ENCODE measurements at places on chromosomes 3 and 15. TPM values are rescaled to one million over a fixed set of nuclear protein-coding genes. Genes with fewer than 3 reads are reported as not detected.

CNTN3 gene
- total RNA-seq, result not detected

SMAD6 gene
- total RNA-seq, result 0.29 TPM

IL17RB gene
- total RNA-seq, result 2.4 TPM

RFC4 gene
- total RNA-seq, result 114 TPM

VPS13C gene
- total RNA-seq, result 68.9 TPM

SLC9C1 gene
- not detected for total RNA-seq

SMARCC1 gene
- total RNA-seq, result 111 TPM

GOLGA6B gene
- total RNA-seq, result not detected

AADAC gene
- total RNA-seq, result not detected

LRRC49 gene
- not detected for total RNA-seq

KBTBD8 gene
- 19.2 TPM for total RNA-seq

DNASE1L3 gene
- total RNA-seq, result not detected

TMEM212 gene
- not detected for total RNA-seq

DNA sequence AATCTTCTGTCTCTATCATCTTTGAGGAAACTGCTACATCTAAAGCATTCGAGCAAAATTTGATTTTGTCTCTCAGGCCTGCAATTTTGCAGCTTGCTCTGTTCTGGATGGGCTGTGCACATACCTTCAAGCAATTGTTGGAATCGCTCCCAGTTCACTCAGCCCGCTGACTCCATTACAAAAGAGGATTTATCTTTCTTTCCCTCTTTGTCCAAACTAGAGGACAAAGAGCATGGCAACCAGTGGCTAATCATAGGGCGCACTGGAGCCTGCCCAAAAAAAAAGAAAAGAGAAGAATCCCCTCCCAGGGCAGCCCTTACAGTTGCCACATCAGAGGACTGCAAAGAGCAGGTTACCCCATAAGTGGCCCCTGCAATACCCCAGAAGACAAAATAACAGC is 49.0 kb upstream of the DUT start:
- no peak for DNase-seq
- H3K27me3 ChIP-seq, result peaks cover 15% of the 10 kb centered on the region

DNA sequence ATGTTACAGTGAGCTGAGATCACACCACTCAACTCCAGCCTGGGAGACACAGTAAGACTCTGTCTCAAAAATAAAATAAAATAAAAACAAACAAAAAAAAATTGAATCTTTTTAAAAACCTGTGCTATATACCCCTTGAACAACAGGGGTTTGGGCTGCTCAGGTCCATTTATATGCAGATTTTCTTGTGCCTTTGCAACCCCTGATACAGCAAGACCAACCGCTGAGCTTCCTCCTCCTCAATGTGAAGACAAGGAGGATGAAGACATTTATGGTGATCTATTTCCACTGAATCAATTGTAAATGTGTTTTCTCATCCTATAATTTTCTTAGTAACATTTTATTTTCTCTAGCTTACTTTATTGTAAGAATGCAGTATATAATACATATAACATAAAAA is 831.0 kb upstream of the ARPP21 start:
- no peak for DNase-seq
- no peak overlapping the region for H3K4me3 ChIP-seq
- H3K27me3 ChIP-seq, result no peaks in the 10 kb centered on the region
- no peaks in the 10 kb centered on the region for H3K4me1 ChIP-seq
- H3K27ac ChIP-seq, result no peak overlapping the region

DNA sequence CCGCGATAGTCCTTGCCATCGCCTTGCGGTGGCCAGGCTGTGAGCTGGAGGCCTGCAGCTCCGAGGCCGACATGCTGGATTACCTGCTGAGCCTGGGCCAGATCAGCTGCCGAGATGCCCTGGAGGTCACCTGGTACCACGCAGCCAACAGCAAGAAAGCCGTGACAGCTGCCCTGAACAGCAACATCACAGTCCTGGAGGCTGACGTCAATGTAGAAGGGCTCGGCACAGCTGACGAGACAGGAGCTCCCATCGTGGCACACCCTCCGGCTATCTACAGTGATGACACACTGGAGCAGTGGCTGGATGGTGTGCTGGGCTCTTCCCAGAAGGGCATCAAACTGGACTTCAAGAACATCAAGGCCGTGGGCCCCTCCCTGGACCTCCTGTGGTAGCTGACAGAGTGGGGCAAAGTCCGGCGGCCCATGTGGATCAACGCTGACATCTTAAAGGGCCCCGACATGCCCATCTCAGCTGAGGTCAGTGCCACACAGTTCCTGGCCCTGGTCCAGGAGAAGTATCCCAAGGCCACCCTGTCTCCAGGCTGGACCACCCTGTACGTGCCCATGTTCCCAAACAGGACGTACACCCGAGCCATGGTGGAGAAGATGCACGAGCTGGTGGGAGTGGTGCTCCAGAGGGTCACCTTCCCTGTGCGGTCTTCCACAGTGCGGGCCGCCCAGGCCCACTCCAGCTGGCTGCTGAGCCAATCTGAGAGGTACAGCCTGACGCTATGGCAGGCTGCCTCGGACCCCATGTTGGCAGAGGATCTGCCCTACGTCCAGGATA is 70.2 kb downstream of the FAM43A start:
- no peak for DNase-seq
- no peaks in the 10 kb centered on the region for H3K4me1 ChIP-seq

DNA sequence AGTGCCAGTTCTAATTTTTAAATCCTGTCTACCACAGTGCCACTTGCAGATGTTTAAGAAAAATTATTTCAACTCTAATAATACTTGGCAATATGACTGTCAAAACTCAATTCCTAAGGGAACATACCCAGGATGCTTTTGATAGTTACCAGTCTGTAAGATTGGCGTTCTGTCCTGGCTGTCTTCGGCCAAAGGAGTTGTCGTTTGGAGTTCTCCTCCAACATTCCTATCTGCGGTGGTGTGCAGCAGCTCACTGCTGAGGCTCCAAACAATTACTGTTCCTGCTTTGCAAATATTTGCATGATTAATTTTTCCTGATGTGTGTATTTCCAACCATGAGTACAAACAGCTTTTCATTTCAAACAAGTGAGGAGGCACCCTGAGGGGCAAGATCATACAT is 330.8 kb upstream of the DPH6 start:
- no peak overlapping the region for H3K4me3 ChIP-seq
- no peaks in the 10 kb centered on the region for H3K36me3 ChIP-seq
- H3K27ac ChIP-seq, result no peak overlapping the region
- H3K4me1 ChIP-seq, result no peaks in the 10 kb centered on the region
- no peaks in the 10 kb centered on the region for H3K27me3 ChIP-seq

DNA sequence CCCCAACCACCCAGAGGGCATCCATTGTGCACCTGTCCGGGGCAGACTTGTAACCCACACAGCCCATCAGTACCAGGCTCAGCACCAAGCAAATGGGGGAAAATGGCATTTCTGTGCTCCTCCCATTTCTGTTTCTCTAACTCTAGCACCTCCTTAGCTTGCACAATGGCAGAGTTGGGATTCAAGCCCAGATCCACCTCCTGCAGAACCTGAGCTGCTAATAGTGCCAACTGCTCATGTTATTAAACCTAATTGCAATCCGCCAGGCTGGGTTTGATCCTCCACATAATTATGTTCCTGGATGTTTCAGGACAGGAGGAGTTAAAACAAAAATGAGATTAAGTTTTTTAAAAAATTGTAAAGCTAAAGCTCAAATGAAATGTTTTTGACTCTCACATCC is 235.0 kb downstream of the OCA2 start:
- no peaks in the 10 kb centered on the region for H3K27me3 ChIP-seq
- no peak overlapping the region for H3K27ac ChIP-seq
- no peak for DNase-seq
- H3K36me3 ChIP-seq, result no peaks in the 10 kb centered on the region
- H3K4me1 ChIP-seq, result no peaks in the 10 kb centered on the region

DNA sequence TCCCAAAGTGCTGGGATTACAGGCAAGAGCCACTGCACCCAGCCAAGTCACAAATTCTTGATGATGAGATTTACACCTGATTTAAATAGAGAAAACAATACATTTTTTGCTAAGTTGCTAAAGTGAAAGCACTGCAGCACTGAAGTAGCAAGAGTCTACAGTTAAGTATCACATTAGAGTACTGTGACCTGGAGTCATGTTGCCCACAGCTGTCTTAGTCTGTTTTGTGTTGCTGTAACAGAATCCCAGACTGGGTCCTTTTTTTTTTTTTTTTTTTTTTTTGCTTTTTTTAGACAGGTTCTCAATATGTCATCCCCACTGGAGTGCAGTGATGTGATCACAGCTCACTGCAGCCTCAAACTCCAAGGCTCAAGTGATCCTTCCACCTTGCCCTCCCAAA is 23.2 kb upstream of the GNB4 start:
- DNase-seq, result no peak
- H3K4me1 ChIP-seq, result no peaks in the 10 kb centered on the region
- H3K4me3 ChIP-seq, result no peak overlapping the region
- H3K27me3 ChIP-seq, result no peaks in the 10 kb centered on the region
- H3K36me3 ChIP-seq, result no peaks in the 10 kb centered on the region

- no peak overlapping the region for H3K27ac ChIP-seq
- no peaks in the 10 kb centered on the region for H3K4me1 ChIP-seq
- H3K27me3 ChIP-seq, result no peaks in the 10 kb centered on the region
- no peak for DNase-seq
Measured at GRCh38 chr15:88194162-88194561, 62.4 kb downstream of the NTRK3 start.

- H3K4me3 ChIP-seq, result no peak overlapping the region
- peaks cover 29% of the 10 kb centered on the region for H3K27me3 ChIP-seq
- peaks cover 2% of the 10 kb centered on the region for H3K36me3 ChIP-seq
- DNase-seq, result no peak
- H3K4me1 ChIP-seq, result no peaks in the 10 kb centered on the region
Measured at GRCh38 chr3:45362758-45363157, 25.6 kb upstream of the LARS2 start.

GRCh38 chr3:44513513-44513912 is 36.0 kb upstream of the ZNF445 start:
- DNase-seq, result no peak
- peaks cover 7% of the 10 kb centered on the region for H3K27me3 ChIP-seq
- no peaks in the 10 kb centered on the region for H3K36me3 ChIP-seq
- no peak overlapping the region for H3K27ac ChIP-seq

DNA sequence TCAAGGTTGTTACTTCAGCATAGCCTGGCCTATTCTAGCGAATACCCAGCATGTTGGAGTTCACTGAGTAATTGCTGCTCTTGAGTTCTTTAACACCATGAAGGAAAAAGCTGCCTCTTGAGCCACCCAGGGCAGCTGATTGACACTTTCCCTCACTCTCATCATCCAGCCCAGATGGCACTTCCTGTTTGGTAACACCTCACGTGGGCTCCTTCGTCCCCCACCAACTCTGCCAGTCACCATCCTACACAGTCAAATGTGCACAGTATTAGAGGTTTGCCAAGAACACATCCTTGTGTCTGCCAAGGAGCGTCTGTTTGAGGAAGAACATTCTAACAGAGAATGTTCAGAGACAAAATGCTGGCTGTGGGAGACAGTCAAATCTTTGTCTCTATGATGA is 266.3 kb downstream of the RPLP1 start:
- peaks cover 10% of the 10 kb centered on the region for H3K36me3 ChIP-seq
- peaks cover 56% of the 10 kb centered on the region for H3K27me3 ChIP-seq
- DNase-seq, result peak; percentile 55
- peak overlapping the region; percentile 76 for H3K27ac ChIP-seq
- peaks cover 86% of the 10 kb centered on the region for H3K4me1 ChIP-seq
- no peak overlapping the region for H3K4me3 ChIP-seq

GRCh38 chr3:71784201-71784913 is 591 bp downstream of the PROK2 start:
- H3K4me3 ChIP-seq, result peak overlapping the region; percentile 79
- DNase-seq, result no peak
- peaks cover 60% of the 10 kb centered on the region for H3K27me3 ChIP-seq
- peaks cover 42% of the 10 kb centered on the region for H3K4me1 ChIP-seq
- H3K27ac ChIP-seq, result peak overlapping the region; percentile 35
- peaks cover 2% of the 10 kb centered on the region for H3K36me3 ChIP-seq

GRCh38 chr3:155890671-155891190 is 20.3 kb downstream of the GMPS start:
- H3K27me3 ChIP-seq, result no peaks in the 10 kb centered on the region
- H3K4me3 ChIP-seq, result no peak overlapping the region
- H3K4me1 ChIP-seq, result peaks cover 36% of the 10 kb centered on the region
- no peak overlapping the region for H3K27ac ChIP-seq
- DNase-seq, result no peak
- peaks cover 27% of the 10 kb centered on the region for H3K36me3 ChIP-seq

DNA sequence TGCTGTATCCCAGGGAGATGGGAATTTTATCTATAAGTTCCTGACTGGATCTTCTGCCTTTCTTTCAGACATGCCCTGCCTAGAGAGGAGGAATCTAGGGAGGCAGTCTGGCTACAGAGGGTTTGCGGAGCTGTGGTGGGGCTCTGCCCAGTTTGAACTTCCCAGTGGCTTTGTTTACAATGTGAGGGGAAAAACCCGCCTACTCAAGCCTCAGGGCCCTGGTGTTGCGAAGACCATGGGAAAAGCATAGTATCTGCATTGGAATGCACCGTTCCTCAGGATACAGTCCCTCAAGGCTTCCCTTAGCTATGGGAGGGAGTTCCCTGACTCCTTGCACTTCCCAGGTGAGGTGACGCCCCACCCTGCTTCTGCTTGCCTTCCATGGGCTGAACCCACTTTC is 168.7 kb downstream of the TMEM108 start:
- DNase-seq, result no peak
- no peak overlapping the region for H3K4me3 ChIP-seq
- no peaks in the 10 kb centered on the region for H3K36me3 ChIP-seq
- H3K4me1 ChIP-seq, result peaks cover 18% of the 10 kb centered on the region
- H3K27me3 ChIP-seq, result peaks cover 11% of the 10 kb centered on the region

DNA sequence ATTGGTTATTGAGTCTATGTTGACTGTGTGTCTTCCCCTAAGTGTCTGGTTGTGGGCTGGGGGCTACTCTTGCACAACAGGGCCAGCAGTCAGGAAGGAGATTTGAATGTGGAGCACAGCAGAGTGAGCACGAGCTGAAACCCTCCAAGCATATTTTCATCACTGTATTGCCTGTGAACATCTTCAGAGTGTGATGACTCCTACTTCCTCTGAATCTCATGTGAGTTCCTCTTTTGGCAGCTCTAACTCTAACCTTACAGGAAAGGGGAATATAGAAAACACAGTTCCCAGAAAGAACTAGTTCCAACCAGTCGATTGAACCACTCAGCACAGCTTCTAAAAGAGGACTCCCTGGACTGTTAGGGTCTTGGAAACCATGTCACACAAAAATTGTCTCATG is 211.6 kb downstream of the RAP2B start:
- H3K4me1 ChIP-seq, result no peaks in the 10 kb centered on the region
- no peaks in the 10 kb centered on the region for H3K36me3 ChIP-seq
- DNase-seq, result no peak
- H3K4me3 ChIP-seq, result no peak overlapping the region

- DNase-seq, result no peak
- no peaks in the 10 kb centered on the region for H3K27me3 ChIP-seq
- H3K36me3 ChIP-seq, result peaks cover 6% of the 10 kb centered on the region
- H3K4me3 ChIP-seq, result no peak overlapping the region
Measured at GRCh38 chr15:85514413-85514812, 134.0 kb downstream of the AKAP13 start.

GRCh38 chr15:68427963-68428362 is 4.0 kb downstream of the ITGA11 start:
- H3K36me3 ChIP-seq, result no peaks in the 10 kb centered on the region
- DNase-seq, result no peak
- peaks cover 2% of the 10 kb centered on the region for H3K4me1 ChIP-seq
- no peak overlapping the region for H3K4me3 ChIP-seq
- H3K27me3 ChIP-seq, result peaks cover 50% of the 10 kb centered on the region
- no peak overlapping the region for H3K27ac ChIP-seq

GRCh38 chr15:41006479-41006878 is 53.2 kb downstream of the CHAC1 start:
- no peak overlapping the region for H3K27ac ChIP-seq
- no peak for DNase-seq
- H3K36me3 ChIP-seq, result peaks cover 15% of the 10 kb centered on the region
- no peak overlapping the region for H3K4me3 ChIP-seq
- no peaks in the 10 kb centered on the region for H3K27me3 ChIP-seq
